Pancreas (tissue), 10 donors: ENCODE measurements at places on chromosomes 6 and 20. TPM values are rescaled to one million over a fixed set of nuclear protein-coding genes. Genes with fewer than 3 reads are reported as not detected.

The CST7 gene
- total RNA-seq = 1.2 TPM

The PIM1 gene
- total RNA-seq = 7.5 TPM

The TCF21 gene
- total RNA-seq = 0.37 TPM

The ID1 gene
- total RNA-seq = 18.0 TPM

The BEND6 gene
- total RNA-seq = 0.06 TPM

The GGTLC1 gene
- not detected for total RNA-seq

The HLA-DQB2 gene
- total RNA-seq = not detected

The TSPO2 gene
- total RNA-seq = not detected

The CST1 gene
- total RNA-seq = not detected
